CD4-positive, alpha-beta T cell treated with Interleukin-10 for 1 hour (primary cell): ENCODE measurements at places on chromosomes 1 and 21.
A peak's percentile ranks its signal among the peaks of the same experiment; 100 is the strongest.

DNA sequence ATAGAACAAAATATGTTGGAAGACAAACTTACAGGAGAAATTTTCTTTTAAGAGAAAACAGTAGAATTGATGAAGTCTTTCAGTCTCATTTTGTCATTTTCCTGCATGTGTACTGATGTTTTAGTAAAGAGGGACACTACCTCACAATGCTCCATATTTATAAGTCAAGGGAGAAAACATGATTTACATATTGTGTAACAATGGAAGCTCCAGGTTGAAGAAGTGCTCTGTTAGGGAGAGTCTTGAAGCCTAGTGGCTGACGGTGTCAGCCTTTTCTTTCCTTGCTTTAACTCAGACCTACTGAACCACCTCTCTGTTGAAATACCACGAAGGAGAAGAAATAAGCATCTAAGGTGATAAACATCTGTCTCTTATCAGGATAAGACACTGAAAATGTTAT lies 75.0 kb downstream of the C4BPA start:
- DNase-seq: no peak

DNA sequence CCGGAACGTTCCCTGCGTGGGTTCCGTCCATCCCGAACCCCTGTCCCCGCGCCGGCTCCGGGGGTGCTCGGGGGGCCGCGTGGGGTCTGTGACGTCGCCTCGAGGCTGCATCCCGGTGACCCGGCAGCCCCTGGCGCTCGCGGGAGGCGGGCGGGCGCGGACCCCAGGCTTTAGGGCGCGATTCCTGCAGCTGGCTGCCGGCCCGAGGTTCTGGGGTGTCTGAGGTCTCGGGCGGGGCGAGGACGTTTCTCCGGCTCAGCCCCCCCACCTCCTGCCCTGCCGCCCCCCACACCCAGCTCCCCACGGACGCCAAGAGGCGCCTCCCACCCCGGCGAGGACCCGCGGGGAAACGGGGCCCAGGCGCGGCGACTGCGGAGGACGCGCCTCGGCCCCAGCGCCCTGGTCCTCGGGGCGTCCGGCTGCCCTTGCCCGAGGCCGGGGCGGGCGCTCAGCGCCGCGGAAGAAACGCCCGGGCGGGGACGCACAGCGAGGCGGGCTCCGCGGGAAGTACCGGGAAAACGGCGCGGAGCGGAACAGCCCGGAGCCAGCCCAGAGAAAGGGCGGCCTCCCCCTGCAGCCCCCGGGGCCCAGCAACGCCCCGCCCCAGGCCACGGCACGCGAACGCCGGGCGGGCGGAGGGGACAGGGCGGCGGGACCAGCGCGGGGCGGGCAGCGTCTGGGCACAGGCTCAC lies 1.3 kb upstream of the PCBP3 start:
- peak; percentile 15 for DNase-seq

DNA sequence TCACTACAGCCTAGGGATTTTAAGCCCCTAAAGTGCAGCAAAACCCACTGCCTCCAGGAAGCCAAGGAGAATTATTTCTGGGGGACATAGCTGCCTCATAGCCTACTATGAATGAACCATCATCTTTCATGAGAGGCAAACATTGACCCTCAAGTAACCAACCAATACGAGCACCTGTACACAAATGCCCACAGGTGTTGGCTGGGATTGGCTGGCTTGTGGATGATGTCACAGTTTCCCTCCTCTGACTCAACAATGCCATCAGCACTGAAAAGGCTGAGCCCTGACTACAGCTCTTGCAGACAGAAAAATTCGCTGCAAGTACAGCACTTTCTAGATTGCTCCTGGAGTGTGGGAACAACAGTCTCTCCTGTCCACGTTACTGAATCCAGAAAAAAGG lies at the start of gene HMGB4:
Gene HMGB4, plus strand, starts transcription at position 301 of the 400 bp plus-strand sequence. CDS start 113 bp downstream, outside the sequence.
- DNase-seq: no peak

DNA sequence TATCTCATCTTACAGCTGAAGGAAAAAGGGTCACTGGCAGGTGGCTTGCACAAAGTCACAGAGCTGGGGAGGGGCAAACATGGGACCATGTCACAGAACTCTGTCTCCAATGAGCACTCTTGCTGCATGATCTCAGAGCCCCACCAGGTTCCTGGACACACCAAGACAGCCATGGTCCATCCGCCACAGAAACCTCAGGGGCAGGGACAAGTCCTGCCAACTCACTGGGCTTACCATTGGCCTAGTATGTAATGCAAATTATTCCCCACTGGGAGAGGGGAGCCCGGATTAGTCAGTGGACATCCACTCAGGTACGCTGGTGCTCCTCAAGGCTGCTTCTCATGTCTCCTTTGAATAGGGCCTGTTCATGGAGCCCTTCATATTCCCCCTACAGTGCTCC lies 14.2 kb downstream of the S100A7A start:
- DNase-seq: no peak

DNA sequence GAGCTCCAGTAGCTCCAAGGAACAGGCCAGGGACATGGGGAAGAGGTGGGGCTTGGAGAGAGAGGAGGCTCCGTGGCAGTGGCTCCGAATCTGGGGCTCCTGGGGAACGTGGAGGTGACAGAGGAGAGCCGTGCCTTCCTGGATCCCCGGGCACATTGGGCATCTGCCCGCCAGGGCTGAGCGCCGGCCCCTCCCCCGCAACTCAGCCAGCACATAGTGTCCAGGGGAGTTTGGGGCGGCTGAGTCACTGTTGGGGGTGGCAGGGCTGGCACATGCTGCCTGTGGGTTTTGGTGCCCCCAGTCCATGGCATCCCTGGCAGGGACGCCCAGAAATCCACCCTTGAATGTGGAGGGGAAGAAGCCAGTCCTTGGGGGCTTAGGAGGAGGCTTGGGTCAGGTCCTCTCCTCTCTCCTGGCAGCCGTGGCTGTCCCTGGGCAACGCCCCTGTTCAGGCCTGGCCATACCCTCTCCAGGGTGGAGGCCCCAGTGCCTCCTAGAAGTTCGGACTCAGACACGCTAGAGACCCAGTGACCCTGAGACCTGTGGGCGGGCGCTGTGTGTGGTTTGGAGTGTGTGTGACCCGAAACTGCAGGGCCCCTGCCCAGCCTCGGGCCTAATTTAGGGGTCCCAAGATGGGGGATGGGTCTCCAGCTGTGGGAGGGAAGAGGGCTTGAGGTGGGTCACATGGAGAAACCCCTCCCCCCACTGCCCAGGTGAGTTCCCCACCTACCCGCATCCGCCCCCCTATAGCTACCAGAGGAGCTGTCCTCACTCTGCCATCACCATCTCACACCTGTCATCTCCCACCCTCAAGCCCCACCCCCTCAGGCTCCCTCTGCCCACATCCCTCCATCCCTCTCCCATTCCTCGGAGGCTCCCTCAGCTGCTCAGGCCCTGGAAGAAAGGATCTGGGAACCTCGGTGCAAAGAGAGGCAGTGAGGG lies 1.6 kb downstream of the HSPB7 start:
- DNase-seq: no peak

GRCh38 chr1:170863621-170864020 lies 71.7 kb upstream of the MROH9 start:
- DNase-seq: no peak

- no peak for DNase-seq
These were observed 187.0 kb upstream of the HP1BP3 start for GRCh38 chr1:20974069-20974468.

DNA sequence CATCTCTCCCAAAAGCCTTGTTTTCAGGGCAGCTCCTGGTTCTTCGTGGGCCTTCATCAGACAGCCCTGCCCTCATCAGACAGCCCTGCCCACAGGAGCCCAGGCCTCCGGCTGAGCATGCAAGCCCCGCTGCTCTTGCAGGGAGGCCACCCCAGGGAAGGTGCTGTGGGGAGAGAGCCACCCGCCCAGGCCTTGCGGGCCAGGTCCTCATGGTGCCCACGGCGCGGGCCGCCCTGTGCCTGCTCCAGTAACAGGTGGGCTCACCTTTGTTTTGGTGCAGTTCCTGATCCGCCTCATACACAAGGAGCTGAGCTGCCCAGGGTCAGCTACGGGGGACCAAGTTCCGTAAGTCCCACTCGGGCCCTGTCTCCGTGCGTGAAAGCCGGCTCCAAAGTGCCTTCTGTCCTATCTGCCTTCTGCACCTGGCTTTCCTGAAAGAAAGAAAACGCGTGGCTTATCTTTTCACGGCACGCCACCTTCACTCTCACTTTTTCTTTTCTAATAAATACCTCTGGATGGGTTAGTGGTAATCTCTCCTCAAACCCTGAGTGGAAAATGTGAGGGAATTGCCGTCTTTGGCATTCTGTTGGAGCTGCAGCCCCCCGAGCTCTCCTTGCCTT lies 65.9 kb downstream of the SLC37A1 start:
- no peak for DNase-seq

- DNase-seq: peak; percentile 49
These were observed 126.7 kb upstream of the CSF3R start for GRCh38 chr1:36609241-36610027.

GRCh38 chr1:100482748-100483147 lies 55.2 kb upstream of the GPR88 start:
- no peak for DNase-seq

DNA sequence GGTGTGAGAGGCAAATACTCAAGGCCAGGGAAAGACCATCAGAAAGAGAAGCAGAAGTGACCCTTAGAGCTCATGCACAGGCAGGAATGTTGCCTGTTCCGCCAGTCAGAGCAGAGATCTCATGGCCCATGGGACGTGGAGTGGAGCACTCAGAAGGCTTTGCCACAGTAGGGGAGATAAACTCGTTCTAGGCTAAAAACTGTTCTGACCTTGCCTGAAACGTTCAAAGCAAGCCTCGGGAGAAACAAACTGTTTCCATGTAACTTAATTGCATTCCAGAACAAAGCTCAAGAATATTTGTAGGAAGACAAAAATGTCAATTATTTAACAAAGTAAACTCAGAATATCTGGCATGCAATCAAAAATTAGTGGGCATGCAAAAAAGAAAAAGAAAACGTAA lies 20.7 kb upstream of the SLC19A1 start:
- DNase-seq: no peak

- DNase-seq: no peak
These were observed 37.8 kb upstream of the S1PR1 start for GRCh38 chr1:101198842-101199636.

GRCh38 chr1:38929054-38929453 lies 12.6 kb downstream of the RHBDL2 start:
- no peak for DNase-seq

GRCh38 chr1:108897865-108898720 lies 21.3 kb downstream of the GPSM2 start:
- DNase-seq: peak; percentile 72

GRCh38 chr1:7808253-7808844 lies 24.3 kb downstream of the PER3 start:
- peak; percentile 25 for DNase-seq

DNA sequence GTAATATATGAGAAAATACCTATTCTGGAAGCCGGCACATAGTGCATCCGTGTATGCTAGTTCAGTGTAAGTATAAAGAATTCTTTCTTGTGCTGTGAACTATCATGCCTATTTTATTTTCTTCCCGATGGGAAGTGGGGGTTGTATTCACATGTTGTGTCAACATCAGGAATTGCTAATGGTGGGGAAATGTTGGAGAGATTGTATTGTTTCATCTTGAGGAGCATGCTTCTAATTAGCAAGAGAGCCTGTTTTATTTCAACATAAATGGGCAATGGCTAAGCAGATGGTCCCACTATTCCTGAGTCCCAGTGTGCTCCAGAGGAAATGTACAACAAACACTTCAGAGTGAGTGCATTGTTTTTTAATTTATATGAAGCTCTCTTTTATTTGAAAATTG lies 485.2 kb downstream of the PLPP3 start:
- DNase-seq: no peak

GRCh38 chr1:72371259-72372035 lies 89.1 kb upstream of the NEGR1 start:
- no peak for DNase-seq

DNA sequence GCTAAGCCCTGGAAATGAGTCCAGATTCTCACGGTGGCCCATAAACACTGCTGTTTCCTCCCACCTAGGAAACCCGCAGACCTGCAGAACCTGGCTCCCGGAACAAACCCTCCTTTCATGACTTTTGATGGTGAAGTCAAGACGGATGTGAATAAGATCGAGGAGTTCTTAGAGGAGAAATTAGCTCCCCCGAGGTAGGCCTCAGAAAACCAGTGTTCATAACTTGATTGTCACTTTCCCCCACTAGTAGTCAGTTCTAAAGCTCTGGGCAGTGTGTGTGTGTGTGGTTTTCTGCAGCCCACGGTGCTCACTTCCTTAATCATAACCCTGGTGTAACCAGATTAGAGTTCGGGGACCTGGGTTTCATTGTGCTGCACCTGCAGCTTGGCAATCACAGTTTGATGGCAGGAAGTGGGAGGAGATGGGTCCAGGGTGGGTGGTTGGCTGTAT lies 39.1 kb downstream of the CLIC6 start:
- peak; percentile 20 for DNase-seq

DNA sequence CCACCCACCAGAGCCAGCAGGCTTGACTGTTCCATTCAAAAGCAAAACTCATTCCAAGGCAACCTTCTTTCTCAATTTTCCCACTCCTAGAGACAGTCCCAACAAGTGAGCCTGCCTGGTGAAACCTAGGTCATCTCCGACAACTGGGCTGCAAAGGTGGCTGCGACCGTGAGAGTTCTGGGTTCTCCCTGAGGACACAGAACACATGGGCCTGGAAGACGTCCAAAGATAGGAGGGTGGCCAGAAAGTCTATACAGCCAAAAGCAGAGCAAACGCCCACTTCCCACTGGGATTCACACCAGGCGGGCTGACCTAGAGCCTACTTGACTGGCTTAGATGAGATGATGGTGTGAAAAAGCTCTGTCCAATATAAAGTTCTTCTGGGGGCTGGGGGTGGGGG lies 90.2 kb upstream of the GRIK3 start:
- no peak for DNase-seq
